ENCODE measurements at places on chromosomes 3 and 15.

GRCh38 chr3:158642474-158643210, 1.7 kb upstream of the GFM1 start:
- DNase-seq: no peak

DNA sequence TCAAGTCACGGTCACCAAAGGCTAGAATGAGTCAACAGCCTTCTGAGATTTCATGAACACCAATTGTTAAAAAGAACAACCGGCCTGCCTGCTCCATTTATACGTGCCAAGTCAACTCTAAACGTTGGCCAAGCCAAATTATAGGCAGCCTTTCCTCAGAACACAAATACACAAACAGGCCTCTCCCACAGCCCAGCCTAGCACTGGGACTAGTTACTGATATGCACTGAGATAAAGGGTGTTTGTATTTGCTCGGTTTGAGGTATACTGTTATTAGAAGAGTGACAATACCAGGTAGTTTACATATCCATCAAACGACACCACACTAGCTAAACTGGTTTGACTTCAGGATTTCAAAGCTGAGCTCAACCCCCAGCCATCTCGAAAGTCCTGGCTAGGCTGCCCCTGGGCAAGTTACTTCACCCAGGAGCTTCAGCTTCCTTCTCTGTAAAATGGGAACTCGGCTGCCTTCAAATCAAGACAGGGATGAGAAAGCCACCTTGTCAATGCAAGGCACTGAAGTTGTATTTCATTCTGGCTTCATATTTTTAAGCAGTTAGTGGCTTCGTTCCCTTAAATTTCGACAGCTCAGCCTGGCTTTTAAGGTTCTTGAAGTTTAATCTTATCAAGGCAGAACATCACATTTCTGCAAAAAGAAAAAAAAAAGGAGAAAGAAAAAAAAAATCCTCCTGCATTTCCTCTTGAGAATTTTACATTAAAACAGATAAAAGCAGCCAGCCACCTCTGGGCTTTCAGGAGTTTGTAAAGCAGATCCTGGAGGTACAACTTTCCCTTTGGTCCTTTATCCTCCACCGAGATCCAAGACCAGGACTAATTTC, 4.0 kb downstream of the TLE3 start:
- no peak for DNase-seq

DNA sequence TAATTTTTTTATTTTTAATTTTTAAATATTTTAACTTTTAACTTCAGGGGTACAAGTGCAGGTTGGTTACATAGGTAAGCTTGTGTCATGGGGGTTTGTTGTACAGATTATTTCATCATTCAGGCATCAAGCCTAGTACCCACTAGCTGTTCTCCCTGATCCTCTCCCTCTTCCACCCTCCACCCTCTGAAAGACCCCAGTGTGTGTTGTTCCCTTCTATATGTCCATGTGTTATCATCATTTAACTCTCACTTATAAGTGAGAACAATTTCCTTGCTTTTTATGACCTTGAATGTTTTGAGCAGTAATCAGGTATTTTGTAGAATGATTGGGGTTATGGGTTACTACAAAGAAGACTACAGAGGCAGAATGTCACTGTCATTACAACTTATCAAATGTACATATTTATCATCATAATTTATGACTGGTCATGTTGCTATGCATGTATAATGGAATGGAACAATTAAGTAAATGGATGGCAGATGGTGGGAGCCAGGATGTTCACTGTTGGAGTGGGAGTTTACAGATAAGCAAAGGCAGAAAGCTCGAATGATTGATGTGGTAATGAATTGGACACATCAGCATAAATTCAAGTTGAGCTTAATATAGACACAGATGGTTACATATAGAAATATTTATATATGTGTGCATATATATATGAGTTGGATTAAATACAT, 563.8 kb upstream of the ROBO1 start:
- no peak for DNase-seq

- no peak for DNase-seq
Observed at GRCh38 chr3:126159476-126159875, 20.9 kb downstream of the ALDH1L1 start.

- no peak for DNase-seq
Observed at GRCh38 chr3:175564363-175564762, 705.2 kb downstream of the NAALADL2 start.

- no peak for DNase-seq
Observed at GRCh38 chr3:78268716-78269668, 1229.1 kb downstream of the ROBO2 start.

DNA sequence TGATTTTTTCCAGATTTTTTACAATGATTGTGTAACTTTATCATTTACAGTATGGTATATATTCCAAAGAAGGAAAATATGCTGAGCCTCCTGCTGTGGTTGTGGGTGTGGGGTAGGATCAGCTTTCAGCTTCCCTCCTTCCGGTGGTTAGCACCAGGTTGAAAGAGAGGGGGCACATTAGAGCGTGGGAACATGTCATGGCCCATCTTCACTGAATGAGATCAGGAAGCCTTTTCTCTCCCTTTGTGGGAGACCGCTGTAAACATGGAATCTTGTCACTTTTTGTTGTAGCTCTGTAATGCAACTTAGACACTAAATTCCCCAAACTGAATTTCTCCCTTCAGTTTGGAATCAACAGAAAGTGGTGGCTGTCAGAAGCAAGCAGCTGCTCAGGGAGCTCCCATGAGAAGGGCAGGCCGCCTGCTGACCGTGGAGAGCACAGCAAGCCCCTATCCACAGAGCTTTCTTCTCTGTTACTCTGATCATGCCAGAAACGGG, 86.7 kb upstream of the LIMD1 start:
- no peak for DNase-seq

DNA sequence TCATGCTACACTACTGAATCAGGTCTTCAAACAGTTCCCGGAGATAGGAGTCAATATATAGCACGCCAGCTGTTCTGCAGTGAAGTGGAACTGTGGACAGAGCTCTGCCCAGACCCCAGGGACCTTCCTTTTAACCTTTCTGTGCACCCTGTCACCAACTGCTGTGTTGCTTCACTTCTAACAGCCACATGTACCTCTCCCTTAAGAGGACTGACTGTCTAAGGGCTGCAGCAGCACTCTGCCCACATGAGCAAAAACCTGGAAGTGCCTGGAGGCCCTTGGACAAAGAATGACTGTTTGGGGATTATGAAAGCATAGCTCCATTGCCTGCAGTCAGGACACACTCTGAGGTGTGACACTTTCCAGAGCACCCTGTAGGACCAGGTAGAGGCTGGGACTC, 88.3 kb upstream of the CTNNB1 start:
- no peak for DNase-seq

DNA sequence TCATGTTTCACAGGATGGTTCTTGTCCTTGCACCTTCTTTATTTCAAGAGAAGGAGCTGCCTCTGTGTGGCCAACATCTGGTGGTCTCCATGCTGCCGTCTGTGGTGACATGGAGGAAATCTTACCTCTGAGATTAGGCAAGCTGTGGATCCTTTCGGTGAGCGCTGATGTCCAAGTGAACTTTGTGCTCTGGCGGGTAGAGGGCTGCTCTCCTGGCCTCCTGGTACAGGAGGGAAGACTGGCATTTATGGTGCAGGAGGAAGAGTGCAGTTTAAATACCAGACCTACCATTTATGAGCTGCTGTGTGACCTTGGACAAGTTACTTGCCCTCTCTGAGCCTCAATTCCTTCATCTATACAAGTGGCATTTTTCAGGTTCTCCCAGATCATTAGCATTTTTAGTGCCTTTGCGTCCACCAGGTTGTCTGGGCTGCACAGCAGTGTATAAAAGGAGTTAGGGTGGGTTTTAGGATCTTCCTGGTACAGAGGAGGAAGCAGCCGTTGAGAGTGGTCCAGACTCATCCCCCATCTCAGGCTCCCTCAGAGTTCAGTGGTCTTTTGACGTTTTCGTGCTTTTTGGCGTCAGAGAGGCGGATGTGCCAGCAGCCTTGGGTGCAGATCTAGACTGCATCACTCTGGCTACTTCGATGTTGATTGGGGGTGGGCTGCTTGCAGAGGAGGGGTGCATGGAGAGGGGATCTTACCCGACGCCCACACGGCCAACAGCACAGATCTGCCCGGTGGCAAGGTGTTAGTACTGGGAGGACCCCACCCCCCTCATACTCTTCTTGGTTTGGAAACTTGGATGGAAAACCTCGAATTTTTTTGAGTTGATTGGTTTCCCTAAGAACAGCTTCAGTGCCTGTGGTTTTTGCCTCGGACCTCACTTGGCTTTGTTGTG, 162.2 kb downstream of the ITPR1 start:
- no peak for DNase-seq

GRCh38 chr3:155225417-155225816, 68.1 kb downstream of the STRIT1 start:
- DNase-seq: no peak

GRCh38 chr3:71011565-71012287, 571.8 kb downstream of the FOXP1 start:
- DNase-seq: peak; percentile 48

DNA sequence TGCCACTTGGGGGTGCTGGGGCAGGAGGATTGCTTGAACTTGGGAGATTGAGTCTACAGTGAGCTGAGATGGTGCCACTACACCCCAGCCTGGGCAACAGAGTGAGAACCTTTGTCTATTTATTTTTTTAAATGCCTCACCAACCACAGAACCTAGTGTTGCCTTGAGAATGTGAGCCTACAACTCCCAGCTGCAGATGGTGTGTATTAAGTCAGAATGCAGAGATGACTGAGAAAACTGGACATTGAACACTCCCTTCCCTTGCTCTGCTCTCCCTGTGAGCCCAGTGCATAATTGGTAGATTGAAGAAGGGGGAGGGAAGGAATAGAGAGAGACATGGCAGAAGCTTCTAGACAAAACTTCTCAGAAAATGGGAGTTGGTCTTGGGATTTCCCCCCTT, 53.5 kb downstream of the CCDC33 start:
- no peak for DNase-seq

GRCh38 chr3:134079761-134080160, 50.0 kb upstream of the SLCO2A1 start:
- no peak for DNase-seq

GRCh38 chr3:120052225-120052624, 42.0 kb downstream of the GSK3B start:
- no peak for DNase-seq

Measured in CD4-positive, alpha-beta T cell treated with Interleukin-17A for 1 hour (primary cell).